Sigmoid colon (tissue), 7 donors: ENCODE measurements at places on chromosomes 12 and 14. TPM values are rescaled to one million over a fixed set of nuclear protein-coding genes. Genes with fewer than 3 reads are reported as not detected.
A peak's percentile ranks its signal among the peaks of the same experiment; 100 is the strongest.

Gene JDP2
- total RNA-seq: 55.0 TPM

GRCh38 chr12:71426300-71427047 lies 13.1 kb upstream of the LGR5 start:
- no peak overlapping the region for H3K4me3 ChIP-seq
- no peaks in the 10 kb centered on the region for H3K27me3 ChIP-seq

GRCh38 chr12:91675401-91675800 lies 470.2 kb downstream of the BTG1 start:
- H3K4me1 ChIP-seq: no peaks in the 10 kb centered on the region
- no peak overlapping the region for H3K4me3 ChIP-seq
- no peak for DNase-seq
- H3K27ac ChIP-seq: no peak overlapping the region
- no peaks in the 10 kb centered on the region for H3K27me3 ChIP-seq

Gene DDX11
- total RNA-seq: 3.6 TPM

Gene TAC3
- total RNA-seq: 0.66 TPM

DNA sequence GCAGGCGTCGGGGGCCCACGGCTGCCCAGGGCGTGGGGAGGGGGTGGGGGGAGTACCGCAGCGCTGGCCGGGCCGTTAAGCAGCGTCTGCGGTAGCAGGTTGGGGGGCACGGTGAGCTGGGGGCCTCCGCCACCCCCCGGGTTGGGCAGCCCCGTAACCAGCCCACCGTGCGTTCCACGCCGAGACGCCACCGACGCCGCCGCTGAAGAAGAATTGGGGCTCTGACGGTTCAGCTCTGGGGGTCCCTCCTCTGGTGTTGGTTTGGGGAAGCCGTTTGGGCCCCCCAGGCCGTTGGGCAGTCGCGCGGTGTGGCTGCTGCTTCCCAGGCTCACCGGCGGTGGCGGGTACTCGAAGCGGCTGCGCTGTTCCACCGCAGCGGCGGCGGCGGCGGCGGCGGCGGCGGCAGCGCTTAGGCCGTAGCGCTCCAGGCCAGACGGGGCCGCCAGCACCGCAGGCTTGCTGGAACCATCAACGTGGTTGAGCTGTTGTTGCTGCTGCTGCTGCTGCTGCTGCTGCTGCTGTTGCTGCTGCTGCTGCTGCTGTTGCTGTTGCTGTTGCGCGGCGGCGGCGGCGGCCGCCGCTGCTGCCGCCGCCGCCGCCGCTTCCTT lies 1.5 kb downstream of the IRF2BPL start:
- peak; percentile 79 for DNase-seq
- peaks cover 57% of the 10 kb centered on the region for H3K4me1 ChIP-seq
- H3K4me3 ChIP-seq: peak overlapping the region; percentile 93
- H3K27ac ChIP-seq: peak overlapping the region; percentile 100

- H3K4me1 ChIP-seq: no peaks in the 10 kb centered on the region
- H3K36me3 ChIP-seq: no peaks in the 10 kb centered on the region
- no peak overlapping the region for H3K27ac ChIP-seq
- DNase-seq: no peak
- H3K4me3 ChIP-seq: no peak overlapping the region
These were observed 415.4 kb upstream of the CCDC196 start for GRCh38 chr14:66070542-66071319.

DNA sequence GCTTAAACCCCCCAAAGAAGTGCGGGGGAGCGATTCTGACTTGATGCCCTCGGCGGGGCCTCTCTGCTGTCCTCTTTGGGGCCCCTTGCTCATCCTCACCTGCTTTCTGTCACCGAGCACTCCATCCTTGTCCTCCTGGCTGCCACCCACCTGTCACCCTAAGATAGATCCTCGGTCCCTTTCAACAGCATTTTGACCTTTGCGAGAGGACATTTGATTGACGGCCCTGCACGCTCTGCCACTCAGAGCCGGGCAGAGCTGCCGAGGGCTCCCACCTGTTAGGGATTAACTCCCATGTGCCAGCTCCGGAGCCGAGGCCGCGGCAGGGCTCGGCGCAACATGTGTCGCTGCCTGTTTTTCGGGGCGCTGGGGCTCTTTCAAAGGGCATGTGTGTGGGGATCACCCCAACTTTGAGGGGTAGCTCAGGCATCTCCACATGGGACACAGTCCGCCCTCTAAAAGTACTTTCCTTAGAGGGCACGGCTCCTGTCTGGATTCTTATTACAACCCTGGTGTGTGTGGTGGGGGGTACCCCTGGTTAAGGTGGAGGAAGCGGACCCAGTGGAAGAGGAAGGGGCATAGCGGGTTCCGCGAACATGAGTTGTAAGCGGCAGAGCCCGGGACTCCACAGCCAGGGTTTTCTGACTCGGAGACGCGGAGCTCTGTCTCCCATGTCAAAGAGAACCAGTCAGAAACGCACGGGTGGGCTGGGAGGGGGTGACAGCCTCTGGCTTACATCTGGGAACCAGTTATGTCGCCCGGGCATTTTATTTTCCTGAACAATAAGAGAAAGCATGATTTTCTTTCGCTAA lies 811 bp upstream of the MEG3 start:
- no peaks in the 10 kb centered on the region for H3K36me3 ChIP-seq
- H3K4me1 ChIP-seq: no peaks in the 10 kb centered on the region
- H3K27me3 ChIP-seq: peaks cover 39% of the 10 kb centered on the region
- no peak overlapping the region for H3K27ac ChIP-seq
- DNase-seq: no peak

- peaks cover 5% of the 10 kb centered on the region for H3K4me1 ChIP-seq
- H3K27me3 ChIP-seq: no peaks in the 10 kb centered on the region
- no peak overlapping the region for H3K27ac ChIP-seq
- no peaks in the 10 kb centered on the region for H3K36me3 ChIP-seq
- no peak overlapping the region for H3K4me3 ChIP-seq
- no peak for DNase-seq
These were observed 17.9 kb upstream of the DHRS7 start for GRCh38 chr14:60183138-60183537.

Gene ACRBP
- total RNA-seq: 1.9 TPM

DNA sequence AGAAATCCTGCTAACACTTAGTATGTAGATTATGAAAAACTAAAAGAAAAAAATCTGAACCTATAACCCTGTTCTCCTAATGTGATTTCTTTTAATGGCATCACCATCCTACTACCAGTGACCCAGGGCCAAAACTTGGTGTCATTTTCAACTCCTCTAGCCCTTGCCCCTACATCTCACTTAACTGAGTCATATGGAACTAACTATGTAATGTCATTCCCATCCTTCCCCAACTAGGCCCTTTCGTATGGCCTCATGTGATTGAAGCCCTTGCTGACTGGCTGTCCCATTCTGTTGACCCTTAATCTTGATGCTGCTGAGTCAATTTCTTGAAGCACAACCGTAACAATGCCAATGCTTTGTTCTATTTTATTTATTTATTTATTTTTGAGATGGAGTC lies 7.6 kb downstream of the DMAC2L start:
- H3K4me1 ChIP-seq: peaks cover 13% of the 10 kb centered on the region
- H3K27ac ChIP-seq: peak overlapping the region; percentile 76
- no peaks in the 10 kb centered on the region for H3K27me3 ChIP-seq
- H3K36me3 ChIP-seq: peaks cover 6% of the 10 kb centered on the region
- no peak overlapping the region for H3K4me3 ChIP-seq

DNA sequence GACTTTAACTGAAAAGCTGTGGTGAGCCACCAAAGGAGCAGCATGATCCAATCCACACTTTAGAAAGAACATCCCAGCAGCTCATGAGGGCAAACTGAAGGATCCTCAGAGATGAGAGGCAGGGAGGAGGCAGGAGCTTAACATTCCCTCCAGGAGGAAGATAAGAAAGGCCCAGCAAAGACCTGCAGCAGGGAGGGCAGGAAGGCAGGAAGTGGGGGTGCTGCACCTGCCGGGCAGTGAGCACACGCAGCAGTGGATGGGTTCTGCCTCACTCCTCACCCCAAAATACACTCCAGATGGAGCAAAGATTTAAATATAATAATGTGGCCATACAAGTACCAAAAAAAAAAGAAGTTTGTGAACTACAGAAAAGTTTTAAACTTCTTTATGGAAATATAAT lies 48.4 kb downstream of the GCH1 start:
- no peak overlapping the region for H3K27ac ChIP-seq
- H3K36me3 ChIP-seq: no peaks in the 10 kb centered on the region
- DNase-seq: no peak
- no peaks in the 10 kb centered on the region for H3K4me1 ChIP-seq
- no peaks in the 10 kb centered on the region for H3K27me3 ChIP-seq

DNA sequence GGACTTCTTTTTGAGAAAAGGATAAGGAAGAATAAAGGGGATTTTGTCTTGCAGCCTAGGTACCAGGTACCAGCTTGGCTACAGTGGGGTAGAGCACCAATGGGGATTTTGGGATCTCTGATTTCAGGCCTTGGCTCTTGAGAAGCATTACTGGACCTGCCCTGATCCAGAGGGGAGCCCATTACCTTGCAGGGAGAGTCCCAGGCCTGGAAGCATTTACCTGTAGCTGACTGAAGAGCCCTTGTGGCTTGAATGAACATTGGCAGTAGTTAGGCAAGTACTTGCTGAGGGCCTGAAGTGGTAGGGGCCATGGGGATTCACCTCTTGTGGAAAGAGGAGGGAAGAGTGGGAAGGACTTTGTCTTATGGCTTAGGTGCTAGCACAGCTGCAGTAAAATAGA lies 308.2 kb upstream of the FBXO33 start:
- H3K27ac ChIP-seq: no peak overlapping the region
- H3K4me1 ChIP-seq: no peaks in the 10 kb centered on the region
- no peak for DNase-seq
- H3K4me3 ChIP-seq: no peak overlapping the region

GRCh38 chr12:106044773-106045172 lies 94.0 kb downstream of the NUAK1 start:
- no peak overlapping the region for H3K4me3 ChIP-seq
- no peaks in the 10 kb centered on the region for H3K27me3 ChIP-seq
- no peak for DNase-seq
- H3K4me1 ChIP-seq: no peaks in the 10 kb centered on the region
- H3K36me3 ChIP-seq: no peaks in the 10 kb centered on the region

DNA sequence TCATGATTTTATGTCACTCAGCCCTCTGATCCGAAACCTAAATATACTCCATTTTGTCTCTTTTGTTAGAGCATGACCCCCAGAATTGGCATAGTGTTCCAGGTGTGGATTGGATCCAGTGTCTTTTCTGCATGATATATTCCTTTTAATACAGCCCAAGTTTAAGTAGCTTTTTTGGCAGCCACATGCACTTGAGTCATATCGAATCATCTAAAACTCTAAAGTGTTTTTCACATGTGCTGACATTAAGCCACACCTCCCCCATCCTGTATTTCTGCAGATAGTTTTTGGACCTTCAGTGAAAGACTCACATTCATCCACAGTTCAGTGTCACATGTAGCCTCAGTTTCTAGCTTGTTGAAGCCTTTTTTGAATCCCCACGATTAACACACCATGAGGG lies 30.6 kb downstream of the BORCS5 start:
- no peaks in the 10 kb centered on the region for H3K36me3 ChIP-seq
- H3K27me3 ChIP-seq: no peaks in the 10 kb centered on the region
- H3K27ac ChIP-seq: no peak overlapping the region
- no peak overlapping the region for H3K4me3 ChIP-seq
- DNase-seq: no peak
- H3K4me1 ChIP-seq: no peaks in the 10 kb centered on the region
